ENCODE measurements at places on chromosomes 4 and X.

GRCh38 chrX:40729598-40730584, 5.5 kb downstream of the MED14 start:
- no peak for DNase-seq

GRCh38 chrX:137988470-137988869, 422.5 kb downstream of the ZIC3 start:
- no peak for DNase-seq

- DNase-seq = peak; percentile 42
Observed at GRCh38 chrX:16970977-16971376, 24.5 kb downstream of the REPS2 start.

DNA sequence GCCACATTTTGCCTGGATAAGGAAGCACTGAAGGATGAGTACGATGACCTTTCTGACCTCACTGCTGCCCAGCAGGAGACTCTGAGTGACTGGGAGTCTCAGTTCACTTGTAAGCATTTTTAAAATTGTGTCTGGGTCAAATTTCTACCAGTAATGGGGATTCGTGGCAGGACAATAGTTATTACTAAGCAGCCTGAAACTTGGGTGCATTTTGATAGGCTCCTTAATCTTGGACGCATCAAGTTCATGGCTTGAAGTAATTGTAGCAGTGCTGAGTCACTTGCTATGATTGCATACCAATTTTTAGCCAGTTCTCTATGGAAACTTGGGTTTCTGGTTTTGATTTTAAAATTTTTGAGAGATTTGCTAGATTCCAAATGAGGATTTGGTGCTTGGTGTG, 4.3 kb downstream of the PGRMC1 start:
- peak; percentile 87 for DNase-seq

GRCh38 chr4:100391863-100392262, 126.0 kb downstream of the EMCN start:
- DNase-seq = peak; percentile 87

GRCh38 chr4:75699299-75699698, 25.1 kb upstream of the USO1 start:
- DNase-seq = no peak

GRCh38 chr4:186201535-186202230, 10.3 kb downstream of the CYP4V2 start:
- DNase-seq = peak; percentile 34

DNA sequence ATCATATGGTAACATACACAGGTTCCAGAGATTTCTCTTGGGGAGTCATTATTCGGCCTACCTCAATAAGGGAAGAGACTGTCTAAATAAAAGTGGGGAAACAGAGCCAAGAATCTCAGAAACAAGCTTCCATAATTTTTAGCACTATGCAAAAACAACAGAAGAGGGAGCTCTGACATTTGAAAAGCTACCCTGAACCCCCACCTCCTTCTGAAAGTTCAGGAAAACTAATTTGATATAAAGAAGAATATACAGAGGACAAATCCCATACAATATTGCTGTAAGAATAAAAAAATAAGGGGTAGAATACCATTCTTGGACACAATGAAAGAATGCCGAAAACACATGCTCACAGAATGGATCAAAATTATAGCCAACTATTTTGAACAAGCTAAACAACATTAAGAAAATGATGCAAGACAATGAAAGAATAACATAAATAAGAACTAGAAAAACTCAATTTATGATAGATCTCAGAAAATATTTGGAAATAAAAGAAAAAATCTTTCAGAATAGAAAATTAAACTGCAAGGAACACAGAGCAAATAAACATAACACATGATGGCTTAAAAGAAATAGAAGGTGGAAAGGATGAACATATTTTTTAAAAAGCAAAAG, 14.4 kb upstream of the ZNF41 start:
- DNase-seq = peak; percentile 42

GRCh38 chr4:94871644-94872305, 114.0 kb downstream of the BMPR1B start:
- DNase-seq = peak; percentile 39

DNA sequence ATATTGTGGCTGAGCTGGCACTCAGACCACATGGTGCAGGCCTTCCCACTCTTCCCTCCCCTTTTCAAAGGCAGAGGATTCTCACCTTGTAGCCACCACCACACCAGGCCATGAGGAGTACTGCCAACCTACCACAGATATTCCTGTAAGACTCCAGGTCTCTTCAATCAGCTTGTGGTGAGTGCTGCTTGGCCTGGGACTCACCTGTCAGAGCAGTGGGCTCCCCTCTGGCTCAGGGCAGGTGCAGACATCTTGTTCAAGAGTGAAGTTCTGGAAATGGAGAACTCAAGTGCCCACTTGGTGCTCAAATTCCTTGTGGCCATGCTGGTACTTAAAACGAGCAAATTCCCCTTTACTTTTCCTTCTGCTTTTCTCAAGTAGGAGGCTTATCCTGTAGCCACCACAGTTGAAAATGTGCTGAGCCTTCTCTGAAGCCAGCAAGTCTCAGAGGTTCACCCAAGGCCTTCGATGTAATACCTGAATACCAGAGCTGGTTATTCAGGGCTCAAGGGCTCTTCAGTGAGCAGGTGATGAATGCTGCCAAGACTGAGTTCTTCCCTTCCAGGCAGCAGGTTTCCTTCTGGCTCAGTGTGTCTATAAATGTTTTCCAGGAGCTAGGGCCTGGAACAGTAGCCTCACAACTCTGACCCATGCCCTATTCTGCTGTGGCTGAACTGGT, 212.9 kb downstream of the TEX13C start:
- DNase-seq = no peak

GRCh38 chr4:117324851-117325491, 239.6 kb upstream of the TRAM1L1 start:
- DNase-seq = peak; percentile 68

- DNase-seq = no peak
Observed at GRCh38 chr4:186749611-186750281, 26.1 kb upstream of the FAT1 start.

DNA sequence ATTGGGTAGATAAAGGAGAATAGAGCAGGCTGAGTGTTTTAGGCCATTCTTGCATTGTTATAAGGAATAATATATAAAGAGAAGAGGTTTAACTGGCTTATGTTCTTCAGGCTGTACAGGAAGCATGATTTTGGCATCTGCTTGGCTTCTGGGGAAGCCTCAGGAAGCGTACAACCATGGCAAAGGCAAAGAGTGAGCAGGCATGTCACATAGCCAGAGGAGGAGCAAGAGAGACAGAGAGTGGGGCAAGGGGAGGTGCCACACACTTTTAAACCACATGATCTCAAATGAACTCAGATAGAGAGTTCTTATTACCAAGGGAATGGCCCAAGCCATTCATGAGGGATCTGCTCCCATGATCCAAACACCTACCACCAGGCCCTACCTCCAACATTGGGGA, 4.4 kb upstream of the METTL14 start:
- no peak for DNase-seq

DNA sequence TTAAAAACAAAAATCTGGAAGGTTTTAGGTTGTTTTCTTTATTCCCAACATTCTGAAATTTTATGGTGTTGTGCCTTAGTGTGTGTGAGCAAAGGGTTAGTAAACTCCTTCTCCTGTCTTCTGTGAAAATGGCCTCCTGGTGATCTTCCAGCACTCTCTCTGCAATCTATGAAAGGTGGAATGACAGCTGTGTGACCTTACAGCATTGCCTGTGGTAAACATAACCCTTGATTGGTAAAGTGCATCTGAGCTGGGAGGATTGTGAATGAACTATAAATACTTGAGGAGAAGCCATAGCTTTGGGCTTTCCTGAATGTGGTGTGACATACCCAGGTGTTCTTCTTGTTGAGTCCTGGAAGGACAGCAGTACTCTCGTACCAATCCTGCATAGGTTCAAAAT, 10.0 kb downstream of the ART3 start:
- DNase-seq = no peak

GRCh38 chr4:14783011-14783877, 219.0 kb upstream of the CPEB2 start:
- DNase-seq = peak; percentile 88

GRCh38 chr4:17667253-17667652, 52.8 kb downstream of the MED28 start:
- DNase-seq = no peak

- DNase-seq = peak; percentile 34
Observed at GRCh38 chr4:123524958-123525628, 128.5 kb downstream of the SPRY1 start.

DNA sequence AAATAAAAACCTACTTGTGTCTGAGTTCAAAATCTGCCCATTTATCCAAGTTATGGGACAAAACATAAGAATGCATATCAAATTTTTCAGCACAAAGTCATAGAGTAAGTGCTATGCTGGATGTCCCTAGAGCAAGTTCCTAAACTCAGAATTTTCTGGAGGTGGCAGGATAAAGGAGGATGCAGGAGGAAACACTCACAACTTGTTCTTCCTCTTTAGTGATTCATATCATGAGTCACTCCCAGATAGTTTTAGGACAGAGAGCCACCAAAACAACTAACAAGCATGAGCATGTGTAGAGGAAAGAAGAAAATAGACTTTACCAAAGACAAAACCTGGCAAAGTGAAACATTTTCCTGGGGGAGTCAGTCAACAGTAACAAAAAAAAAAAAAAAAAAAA, 302.7 kb downstream of the KCTD8 start:
- DNase-seq = peak; percentile 48

- peak; percentile 46 for DNase-seq
Observed at GRCh38 chrX:47584714-47585113, 2.5 kb downstream of the TIMP1 start.

DNA sequence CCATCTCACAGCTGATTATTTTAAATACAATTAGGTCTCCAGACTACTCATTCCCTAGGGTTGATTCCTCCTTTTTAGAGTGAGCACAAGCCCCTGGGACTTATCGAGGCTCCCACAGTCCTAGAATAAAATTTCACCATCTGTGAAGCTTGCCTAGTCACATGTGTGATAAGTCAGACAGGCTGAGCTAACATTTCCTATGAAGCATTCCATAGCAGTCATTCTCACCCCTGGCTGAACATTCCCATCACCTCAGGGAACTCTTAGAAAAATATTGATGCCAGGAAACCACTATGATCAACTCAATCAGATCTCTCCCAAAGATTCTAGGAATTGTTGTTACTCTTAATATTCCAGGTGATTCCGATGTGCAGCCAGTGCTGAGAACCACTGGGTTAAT, 37.7 kb downstream of the ARHGEF9 start:
- peak; percentile 83 for DNase-seq

- no peak for DNase-seq
Observed at GRCh38 chrX:137172317-137172948, 138.6 kb upstream of the GPR101 start.

- DNase-seq = peak; percentile 24
Observed at GRCh38 chr4:31051565-31051964, 331.4 kb downstream of the PCDH7 start.

GRCh38 chr4:13642170-13642950, 14.8 kb upstream of the BOD1L1 start:
- DNase-seq = peak; percentile 75

DNA sequence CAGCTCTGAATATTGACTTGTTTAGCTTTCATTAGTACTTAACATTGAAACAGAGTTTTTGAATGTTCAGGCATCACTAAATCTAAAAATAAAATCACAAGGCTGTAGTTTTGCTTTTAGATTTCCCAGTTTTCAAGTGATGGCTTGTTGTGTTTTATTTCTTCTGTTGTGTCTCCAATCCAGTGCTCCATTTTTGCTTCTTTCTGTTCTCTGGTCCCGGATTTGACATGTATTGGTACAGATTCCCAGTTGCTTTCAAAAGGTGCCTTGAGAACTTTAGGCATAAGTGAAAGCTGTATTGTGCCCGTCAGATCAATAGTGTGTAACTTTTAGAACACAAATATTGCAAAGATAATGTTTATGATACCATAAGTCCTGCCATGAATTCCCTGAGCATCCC, 53.2 kb downstream of the ARHGAP10 start:
- no peak for DNase-seq

- DNase-seq = peak; percentile 77
Observed at GRCh38 chr4:98627531-98628257, 30.7 kb downstream of the TSPAN5 start.

DNA sequence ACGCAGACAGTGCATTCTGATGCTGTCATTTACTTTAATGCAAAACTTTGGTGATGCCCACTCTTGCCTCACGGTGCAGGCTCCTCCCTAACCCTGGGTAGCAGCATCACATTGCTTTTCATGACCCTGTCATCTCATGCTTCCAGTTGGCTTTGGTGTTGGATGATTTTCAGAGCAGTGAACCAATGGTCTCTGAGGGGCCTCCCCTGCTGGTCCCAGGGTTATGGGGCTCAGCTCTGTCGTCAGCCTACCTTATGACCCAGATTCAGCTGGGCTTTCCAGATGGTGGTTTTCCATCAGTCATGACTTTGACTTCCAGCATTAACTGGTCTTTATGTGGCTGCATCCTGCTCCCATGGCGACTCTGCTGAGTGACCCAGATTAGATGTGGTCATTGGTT, 56.0 kb downstream of the NOP14 start:
- no peak for DNase-seq

DNA sequence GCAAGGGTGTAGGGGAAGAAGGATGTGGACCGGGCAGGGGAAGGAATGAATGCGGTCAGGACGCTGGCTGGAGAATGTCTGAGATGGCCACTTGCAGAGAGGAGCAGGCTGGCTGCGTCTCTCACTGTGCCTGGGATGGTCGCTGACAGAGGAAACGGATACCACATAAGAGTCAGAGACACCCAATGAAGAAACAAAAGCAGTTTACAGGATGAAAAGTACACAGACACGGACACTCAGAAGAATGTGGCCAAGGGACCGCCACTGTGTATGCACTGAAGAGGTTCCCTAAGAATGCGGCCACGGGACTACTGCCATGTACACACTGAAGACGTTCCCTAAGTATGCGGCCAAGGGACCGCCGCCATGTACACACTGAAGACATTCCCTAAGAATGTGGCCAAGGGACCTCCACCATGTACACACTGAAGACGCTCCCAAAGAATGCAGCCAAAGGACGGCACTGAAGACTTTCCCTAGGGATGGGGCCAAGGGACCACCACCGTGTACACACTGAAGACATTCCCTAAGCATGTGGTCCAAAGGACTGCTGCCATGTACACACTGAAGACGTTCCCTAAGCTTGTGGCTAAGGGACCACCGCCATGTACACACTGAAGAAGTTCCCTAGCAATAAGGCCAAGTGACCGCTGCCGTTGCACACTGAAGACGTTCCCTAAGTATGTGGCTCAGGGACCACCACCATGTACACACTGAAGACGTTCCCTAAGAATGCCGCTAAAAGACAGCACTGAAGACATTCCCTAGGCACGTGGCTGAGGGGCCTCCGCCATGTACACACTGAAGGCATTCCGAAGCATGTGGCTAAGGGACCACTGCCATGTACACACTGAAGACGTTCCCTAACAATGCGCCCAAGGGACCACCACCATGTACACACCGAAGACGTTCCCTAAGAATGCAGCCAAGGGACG, 32.2 kb downstream of the DHRSX start:
- DNase-seq = no peak

Data from iris pigment epithelial cell (primary cell).